ENCODE measurements at places on chromosomes 5 and 9.
A peak's percentile ranks its signal among the peaks of the same experiment; 100 is the strongest.

DNA sequence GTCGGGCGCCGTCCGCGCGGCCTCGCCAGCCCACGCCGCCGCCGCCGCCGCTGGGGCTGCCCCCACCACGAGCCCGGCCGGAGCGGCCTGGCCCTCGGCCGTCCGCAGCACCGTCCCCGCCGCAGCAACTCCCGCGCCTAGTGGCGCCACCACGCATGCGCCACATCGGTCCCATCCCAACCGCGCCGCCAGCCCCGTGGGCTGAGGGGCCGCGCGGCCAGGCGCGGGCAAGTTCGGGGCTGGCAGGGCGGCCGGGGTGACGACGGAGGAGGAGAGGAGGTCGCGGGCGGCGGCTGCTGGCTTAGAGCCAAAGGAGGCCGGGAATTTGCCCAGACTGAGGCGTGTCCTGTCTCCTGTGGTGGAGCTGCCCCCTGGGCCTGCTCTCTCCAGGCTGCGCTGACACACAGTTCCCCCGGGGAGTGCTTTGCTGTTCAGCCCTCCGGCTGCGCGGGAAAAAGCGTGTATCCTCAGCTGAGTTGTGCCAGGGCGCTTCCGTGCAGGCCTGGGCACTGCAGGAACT is at the start of gene TUSC1:
TUSC1 (minus strand) TSS at position 298 of the 520 bp plus-strand sequence; CDS start at position 166, 132 bp downstream.
- DNase-seq: peak; percentile 48

GRCh38 chr5:133763744-133764143 is 151.4 kb upstream of the FSTL4 start:
- no peak for DNase-seq

DNA sequence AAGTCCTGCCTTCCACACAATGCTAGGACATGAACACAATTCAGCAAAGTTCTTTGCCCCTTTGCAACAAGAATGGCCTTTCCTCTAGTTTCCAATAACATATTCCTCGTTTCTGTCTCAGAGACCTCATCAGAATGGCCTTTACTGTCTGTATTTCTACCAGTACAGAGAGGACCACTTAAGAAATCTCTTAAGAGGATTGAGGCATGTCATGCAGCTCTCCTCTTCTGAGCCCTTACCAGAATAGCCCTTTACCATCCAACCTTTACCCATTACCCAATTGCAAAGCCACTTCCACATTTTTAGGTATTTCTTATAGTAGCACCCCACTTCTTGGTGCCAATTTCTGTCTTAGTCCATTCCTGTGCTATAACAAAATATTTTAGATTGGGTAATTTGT is 20.3 kb downstream of the TNPO1 start:
- DNase-seq: no peak

GRCh38 chr9:80191108-80191507 is 619.3 kb downstream of the TLE4 start:
- no peak for DNase-seq

DNA sequence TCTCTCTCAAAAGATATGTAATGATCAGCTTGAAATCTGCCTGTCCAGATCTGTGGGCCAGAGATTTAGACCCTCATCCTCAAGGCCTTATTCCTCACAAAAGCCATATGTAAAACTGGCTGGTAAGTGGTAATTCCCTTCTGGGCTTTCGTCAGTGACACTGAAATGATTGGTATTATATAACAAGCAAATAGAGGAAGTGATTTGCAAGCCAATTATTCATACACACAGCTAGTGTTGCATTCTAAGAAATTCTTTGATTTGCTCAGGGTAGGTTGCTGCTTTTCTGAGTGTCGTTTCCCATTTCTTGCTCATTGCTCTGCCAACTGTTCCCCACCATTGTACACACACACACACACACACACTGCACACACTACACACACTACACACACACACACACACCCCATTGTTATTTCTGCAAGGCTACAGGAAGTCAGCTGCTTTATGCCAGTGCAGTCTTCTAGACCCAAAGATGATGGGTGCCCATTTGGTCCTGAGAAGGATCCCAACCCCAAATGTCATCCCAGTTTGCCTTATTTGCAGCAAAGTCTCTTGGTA is 76.8 kb downstream of the PRLR start:
- no peak for DNase-seq

All from brain pericyte (primary cell).